Activated CD4-positive, alpha-beta T cell treated with anti-CD3 and anti-CD28 coated beads for 36 hours (primary cell): ENCODE measurements at places on chromosomes 4 and X.

DNA sequence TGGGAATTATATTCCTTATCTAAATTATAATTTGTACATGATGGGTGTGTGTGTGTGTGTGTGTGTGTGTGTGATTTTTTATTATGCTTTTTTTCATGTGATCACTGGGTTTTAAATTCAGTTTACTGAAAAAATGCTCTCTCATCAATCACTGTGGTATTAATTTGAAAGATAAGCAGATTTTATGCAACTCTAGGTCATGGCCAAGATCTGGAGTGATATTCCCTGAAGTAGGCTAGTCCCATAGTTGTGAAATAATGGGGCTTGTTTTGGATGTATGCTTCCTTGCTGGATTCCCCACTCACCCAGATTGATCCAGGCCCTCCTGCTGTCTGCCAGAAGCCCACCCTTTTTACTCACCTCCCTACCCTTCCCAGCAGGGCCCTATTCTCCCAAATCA is 22.0 kb upstream of the PGRMC2 start:
- DNase-seq: no peak

- DNase-seq: no peak
Observed at GRCh38 chrX:153728095-153728494, 3.4 kb downstream of the ABCD1 start.

- no peak for DNase-seq
Observed at GRCh38 chr4:102779204-102779603, 18.4 kb upstream of the MANBA start.

- DNase-seq: no peak
Observed at GRCh38 chr4:96993560-96993959, 1149.7 kb downstream of the STPG2 start.

DNA sequence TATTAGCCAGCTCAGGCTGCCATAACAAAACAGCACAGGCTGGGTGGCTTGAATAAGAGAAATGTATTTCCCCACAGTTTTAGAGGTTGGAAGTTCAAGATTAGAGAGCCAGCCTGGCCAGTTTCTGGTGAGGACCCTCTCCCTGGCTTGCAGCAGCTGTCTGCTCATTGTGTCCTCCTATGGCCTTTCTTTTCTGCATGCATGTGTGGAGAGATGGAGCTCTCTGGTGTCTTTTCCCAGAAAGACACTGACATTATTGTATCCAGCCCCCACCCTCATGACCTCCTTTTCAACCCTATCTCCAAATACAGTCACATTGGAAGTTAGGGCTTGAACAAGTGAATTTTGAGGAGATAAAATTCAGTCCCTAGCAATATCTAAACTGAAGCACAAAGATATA is 263.8 kb upstream of the PABPC4L start:
- DNase-seq: no peak

DNA sequence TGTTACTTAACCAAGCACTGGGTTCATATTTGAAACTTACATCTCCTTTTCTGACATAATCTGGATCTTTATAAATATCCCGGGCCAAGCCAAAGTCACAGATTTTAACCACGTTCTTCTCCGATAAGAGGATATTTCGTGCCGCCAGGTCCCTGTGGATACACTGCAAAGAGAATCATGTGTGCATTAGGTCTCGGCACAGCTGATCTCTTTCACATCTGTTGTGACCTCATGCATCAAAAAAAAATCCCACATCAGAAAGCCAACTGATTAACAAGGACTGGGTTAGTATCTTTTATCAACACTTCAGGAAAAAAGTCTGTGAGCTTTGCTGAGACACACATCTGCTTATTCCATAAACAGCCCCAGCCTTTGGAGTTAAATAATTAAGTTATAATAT is 35.5 kb downstream of the KDR start:
- DNase-seq: no peak

- DNase-seq: peak; percentile 61
Observed at GRCh38 chr4:186161138-186161537, 30.2 kb upstream of the CYP4V2 start.

GRCh38 chrX:124257924-124258702 is 74.3 kb upstream of the TEX13D start:
- DNase-seq: no peak

DNA sequence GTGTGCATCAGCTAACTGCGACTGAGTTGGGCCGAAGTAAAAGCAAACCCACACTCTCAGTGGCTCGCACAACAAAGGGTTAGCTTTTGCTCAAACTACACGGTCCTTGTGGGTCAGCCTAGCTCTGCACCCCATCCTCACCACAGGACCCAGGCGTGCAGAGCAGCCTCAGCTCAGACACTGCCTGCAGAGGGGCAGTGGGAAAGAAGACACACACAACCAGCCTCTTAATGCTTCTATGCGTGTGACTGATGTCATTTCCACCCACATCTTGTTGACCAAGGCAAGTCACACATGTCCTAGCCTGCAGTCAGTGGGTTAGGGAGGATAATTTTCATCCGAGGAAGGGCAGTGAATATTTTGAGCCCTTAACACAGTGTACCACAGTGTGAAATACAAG is 40.5 kb downstream of the HMGB2 start:
- DNase-seq: no peak
